Fibroblast of mammary gland (primary cell): ENCODE measurements at places on chromosomes 12 and 14.

- DNase-seq = peak; percentile 75
Measured at GRCh38 chr12:65822732-65823512, 1.4 kb upstream of the HMGA2 start.

DNA sequence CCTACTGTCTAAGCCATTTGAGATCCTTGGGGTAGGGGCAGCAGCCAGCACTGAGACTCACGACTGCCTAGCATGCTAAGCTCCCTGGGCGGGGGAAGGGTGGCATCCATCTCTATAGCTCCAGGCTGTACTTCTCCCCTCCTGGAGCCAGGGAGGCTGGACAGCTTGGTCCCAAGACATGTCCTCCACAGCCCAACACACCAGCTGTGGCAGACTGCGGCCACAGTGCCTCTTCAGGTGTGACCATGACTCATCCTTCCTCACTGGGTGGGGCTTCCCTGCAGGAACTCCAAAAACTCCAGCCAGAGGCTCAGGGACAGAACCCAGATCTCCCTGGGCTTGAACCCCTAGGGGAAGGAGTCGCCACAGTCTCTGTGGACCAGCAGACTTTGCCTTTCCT is 193.9 kb downstream of the GPHN start:
- DNase-seq = no peak

DNA sequence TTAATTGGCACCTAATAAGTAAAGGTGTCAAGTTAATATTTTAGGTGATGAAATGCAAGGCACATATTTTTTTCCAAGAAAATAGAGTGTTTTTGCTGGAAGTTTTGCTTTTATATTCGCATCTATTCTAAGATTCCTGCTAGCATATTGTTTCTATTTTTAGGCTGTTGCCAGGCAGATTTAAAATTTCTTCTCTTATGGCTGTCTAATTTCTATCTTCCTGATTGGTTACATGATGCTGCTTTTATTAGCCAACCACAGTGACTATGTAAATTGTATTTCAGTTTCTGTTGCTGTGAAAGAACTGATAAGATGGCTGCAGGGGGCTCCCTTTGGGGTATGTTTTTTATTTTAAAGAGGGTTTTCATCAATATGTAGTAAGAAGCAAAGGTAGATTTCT is 42.7 kb downstream of the ATF7IP start:
- DNase-seq = peak; percentile 59

DNA sequence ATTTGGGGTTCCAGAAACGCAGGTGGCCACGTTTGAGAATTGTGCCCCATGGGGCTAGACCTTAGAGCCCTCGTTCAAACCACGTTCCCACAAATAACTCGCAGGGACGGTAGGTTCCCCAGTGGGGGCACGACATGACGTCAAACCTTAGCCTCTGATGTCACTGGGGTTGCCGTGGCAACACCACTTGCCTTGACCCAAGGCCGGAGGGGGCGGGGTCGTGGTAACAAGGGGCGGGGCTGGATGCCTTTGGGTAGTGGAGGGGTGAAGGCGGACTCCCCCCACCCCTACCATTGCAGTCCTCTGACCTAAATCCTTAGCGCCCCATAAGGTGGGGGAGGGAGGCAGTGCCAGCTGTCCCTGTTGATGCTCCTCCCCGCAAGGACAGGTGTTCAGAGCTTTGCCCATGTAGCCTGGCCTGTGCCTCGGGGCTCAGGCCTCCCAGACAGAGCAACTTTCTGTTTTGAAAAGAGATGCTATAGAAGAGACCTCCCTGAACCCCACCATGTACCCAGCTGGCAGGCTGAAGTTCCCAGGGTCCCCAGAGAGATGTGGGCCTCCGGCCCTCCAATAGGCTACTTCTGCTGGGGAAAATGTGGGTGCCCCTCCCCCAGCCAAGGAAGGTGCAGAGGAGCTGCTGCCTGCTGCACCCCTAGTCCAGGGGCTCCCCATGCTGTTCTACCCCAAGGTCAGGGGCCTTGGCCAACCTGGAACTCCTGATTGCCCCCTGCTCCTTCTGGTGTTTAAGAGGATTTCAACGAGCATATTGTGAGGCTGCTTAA is 1.9 kb downstream of the FAM222A start:
- no peak for DNase-seq

- no peak for DNase-seq
Measured at GRCh38 chr14:68331426-68331825, 461.4 kb downstream of the ZFP36L1 start.

- no peak for DNase-seq
Measured at GRCh38 chr12:96347130-96347699, 53.0 kb downstream of the CDK17 start.

- peak; percentile 49 for DNase-seq
Measured at GRCh38 chr12:51118706-51119105, 35.3 kb upstream of the CSRNP2 start.

DNA sequence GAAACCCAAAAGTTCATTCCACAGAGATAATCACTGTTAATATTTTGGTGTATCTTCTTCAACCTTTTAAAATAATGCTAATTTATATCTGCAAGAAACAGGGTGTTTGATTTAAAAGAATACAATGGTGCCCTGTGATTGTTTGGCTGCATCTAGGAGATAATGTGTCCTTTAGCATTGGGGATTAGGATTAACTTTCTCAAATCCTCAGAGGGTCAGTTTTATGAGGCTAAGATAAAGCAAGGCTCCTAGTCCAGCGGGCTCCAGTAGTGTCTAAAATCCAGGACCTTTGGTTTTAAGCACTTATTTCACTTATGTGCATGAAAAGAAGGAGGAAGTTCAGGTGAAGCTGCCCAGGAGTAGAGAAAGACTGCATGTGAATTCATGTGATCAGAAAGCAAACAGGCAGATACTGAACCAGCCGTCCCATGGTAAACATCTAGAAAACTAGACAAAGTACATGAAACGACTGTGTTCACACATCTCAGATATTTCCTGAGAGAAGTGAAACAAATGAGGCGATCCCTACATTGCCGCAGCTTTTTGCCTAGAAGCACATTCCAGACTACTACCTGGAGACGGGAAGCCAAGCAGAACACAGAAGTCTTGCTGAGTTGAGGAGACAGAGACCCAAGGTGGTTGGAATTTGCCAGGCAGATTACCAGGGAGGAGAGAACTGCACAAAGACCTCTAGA is 129.1 kb upstream of the MAX start:
- no peak for DNase-seq

- no peak for DNase-seq
Measured at GRCh38 chr12:52956987-52957386, 8.1 kb downstream of the KRT18 start.

DNA sequence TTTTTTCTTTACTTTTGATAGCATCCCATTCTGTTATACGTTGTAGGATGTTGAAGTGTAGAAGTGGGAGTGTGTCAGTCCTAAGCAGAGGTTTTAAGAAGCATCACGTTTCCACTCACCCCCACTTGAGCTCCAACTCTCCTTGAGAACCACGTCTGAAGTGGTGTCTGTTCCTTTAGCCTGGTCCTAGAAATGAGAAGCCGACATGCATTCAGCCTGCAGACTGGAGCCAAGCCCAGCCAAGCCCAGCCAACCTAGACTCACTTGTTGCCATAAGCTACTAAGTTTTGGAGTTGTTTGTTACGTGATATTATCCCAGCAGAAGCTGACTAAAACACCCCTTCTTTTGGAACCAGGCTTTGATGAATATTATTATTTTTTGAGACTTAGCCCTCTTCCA is 4.4 kb upstream of the ELK3 start:
- no peak for DNase-seq

DNA sequence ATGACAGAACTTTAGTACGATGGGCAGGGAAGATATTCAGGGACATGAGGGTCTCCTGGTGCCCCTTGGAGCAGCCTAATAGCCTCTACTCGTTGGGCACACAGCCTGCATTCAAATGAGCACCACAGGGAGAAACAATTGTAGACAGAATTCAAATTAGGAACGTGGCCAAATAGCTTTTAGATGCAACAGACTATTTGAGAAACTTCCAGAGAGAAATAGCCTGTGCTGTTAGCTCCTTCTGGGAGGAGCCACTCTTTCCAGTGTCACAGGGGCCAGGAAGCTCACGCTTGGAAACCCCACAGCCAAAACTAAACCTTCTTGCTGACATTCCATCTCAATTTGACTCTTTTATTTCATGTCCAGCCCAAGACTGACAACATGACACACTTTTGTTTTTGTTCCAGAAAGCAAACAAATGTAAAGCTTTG is 114.5 kb downstream of the RPAP3 start:
- DNase-seq = peak; percentile 11

- peak; percentile 51 for DNase-seq
Measured at GRCh38 chr14:52253503-52253902, 14.0 kb upstream of the PTGDR start.

DNA sequence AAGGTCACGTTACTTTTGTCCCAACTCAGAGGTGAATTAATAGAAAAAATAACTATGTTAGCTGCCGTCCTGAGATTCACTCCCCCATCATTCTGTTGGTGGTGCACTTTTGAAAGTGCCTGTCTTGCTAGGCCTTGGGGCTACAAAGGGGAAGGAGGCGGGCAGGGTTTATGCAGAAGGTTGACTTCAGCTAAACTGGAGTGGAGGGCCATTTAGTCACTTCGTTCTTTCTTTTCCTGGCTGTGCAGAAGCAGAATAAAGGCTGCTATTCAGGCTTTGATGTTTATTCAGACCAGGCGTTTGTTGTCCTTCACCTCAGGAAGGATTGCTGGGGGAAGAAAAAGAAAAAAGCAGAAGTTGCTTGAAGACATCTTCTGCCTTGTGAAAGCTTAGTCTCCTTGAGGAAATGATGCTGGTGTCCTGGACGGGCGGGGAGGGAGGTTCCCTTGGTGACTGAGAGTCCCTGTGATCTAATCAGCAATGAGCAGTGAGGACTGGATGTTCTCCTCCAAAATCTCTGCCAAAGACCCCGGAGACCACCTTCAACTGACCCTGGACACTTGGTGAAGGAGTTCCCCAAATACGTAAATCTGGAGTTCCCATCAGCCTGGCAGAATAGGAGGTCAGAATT is 4.0 kb downstream of the GLT1D1 start:
- DNase-seq = no peak

DNA sequence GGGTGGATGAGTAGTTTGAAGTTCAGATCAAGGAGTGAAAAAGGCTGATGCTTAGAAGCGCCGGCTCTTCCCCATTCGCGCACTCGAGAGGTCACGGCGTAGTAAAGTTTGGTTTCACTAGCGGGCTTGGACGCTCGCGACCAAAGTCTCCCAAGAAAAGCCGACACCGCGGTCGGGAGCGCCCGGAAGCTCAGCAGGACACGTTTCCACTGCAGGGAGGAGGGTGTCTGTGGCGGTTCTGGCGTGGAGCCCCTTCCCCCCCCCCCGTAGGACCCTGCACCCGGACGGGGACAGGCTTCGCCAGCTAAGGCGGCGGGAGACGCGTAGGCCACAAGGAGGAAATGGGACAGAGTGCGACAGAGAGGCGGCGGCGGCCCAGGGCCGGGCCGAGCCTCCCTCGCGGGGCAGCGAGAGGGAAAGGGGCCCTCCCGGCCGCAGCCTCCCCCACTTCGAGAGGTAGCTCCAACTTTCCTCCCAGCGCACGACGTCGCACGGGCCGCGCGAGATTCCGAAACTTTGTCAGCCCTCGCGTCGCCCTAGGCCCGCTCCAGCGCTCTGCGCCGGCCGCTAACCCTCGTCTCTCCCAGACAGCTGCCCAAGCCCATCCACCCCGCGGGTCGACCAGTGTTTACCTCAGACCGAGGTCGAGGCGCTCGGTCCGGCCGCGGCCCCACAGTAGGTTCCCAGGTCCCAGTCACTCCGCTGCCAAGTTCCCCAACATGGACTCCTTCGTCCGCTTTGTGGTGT is 480 bp downstream of the SCAF11 start:
- peak; percentile 48 for DNase-seq

DNA sequence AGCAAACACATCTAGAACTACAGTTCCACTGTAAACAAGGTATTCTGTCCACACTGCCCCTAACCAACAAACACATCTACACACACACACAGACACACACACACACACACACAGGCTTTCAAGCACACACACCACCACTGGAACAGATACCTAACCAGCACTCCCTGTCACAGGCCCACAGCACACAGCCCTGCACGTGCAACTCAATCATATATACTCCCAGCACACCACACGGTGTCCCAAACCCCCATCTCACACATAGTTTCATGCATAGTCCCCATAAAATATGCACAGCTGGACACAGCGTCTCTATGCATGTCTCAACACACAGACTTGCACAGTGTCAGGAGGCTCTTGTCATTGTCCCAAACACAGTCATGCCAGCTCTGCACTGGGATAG is 27.6 kb downstream of the KRT8 start:
- no peak for DNase-seq

DNA sequence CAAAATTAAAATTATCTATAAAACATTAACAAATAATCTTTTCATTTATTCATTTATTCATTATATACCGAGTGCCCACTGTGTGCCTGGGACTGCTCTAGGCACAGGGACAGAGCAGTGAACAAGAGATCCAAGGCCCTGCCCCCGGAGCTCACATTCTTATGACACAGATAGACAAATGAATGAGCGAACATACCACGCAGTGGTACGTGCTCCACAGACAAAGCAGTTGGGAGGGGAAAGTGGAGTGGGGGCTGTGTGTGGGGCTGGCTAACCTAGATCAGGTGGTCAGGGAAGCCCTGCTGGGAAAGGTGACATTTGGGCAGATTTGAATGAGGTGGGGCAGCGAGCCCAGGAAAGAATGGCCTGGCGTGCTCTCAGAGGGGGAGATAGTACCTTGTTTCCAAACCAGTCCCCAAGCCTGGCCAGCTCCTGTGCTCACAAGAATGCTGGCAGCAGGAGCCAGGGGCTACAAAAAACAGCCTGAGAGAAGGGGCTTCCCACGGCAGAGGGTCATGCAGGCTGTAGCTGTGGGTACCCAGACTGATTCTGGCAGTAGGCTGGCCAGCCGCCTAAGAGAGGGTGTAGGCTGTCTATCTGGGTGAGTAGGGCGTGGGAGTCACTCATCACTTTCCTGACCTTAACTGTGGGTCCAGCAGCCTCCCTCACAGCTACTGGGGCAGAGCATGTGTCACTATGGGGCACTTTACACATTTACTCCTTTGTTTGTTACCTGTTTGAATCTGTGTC is 57.8 kb upstream of the ACTN1 start:
- DNase-seq = no peak

DNA sequence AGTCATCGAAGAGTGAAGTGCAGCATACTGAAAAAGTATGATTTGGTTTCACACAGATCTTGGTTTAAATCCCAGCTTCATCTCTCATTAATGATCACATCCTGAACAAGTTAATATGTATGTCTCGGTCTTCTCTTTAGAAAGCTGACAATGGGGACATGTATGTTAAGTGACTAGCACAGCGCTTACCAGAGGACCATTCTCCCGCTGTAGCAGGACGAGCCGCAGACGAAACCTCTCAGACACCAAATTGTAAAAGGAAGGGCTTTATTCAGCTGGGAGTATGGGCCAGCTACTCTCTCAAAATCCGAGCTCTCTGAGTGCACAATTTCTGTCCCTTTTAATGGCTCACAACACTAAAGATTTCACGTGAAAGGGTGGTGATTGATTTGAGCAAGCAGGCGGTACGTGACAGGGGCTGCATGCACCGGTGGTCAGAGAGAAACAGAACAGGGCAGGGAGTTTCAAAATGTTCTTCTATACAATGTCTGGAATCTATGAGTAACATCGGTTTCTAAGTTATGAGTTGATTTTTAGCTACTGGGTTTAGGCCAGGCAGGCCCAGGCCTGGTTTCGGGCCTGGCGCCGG is 682.4 kb downstream of the DIO2 start:
- no peak for DNase-seq

- DNase-seq = no peak
Measured at GRCh38 chr12:685388-685787, 22.1 kb upstream of the NINJ2 start.
